Vagina (tissue), 2 donors: ENCODE measurements at places on chromosomes 4 and X.
A peak's percentile ranks its signal among the peaks of the same experiment; 100 is the strongest.

DNA sequence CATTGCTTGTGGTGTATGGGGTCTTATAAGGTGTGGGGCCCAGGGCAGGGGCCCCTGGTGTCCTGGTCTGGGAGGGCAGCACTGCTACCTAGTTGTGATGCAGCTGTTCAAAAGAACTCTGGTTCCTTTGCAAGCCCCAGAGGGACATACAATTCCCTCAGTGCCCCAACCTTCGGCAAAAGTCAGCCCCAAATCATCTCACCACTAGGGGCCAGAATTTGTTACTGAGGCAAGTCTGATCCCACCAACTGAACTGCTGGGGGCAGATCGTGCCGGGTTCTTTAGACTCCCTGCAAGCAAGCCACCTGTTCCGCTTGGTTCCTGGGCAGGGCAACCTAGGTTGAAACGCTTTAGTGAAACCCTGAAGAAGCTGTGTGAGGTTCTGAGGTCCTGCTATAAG, 180.1 kb upstream of the S100G start:
- no peaks in the 10 kb centered on the region for H3K27me3 ChIP-seq
- no peak for DNase-seq
- no peaks in the 10 kb centered on the region for H3K36me3 ChIP-seq
- H3K27ac ChIP-seq, result no peak overlapping the region
- no peak overlapping the region for H3K4me3 ChIP-seq

DNA sequence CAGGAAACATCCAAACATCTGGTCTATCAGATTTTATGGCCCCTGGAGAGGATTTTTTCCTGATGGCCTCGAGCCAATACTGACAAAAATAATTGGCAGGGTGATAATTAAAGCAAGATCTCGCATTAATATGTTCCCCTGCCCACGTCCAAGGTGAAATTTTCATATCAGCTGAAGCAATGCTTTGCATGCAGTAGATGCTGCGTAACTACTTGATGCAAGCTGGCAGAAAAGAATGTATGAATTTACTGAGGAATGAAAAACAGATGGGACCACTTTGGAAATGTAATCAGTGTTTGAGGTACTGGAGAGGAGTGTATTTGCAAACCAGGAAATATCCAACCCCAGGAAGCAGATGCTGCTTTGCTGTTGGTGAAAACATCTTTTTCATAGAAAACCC, 36.8 kb upstream of the REST start:
- H3K36me3 ChIP-seq, result no peaks in the 10 kb centered on the region
- no peak for DNase-seq
- H3K27ac ChIP-seq, result no peak overlapping the region
- no peaks in the 10 kb centered on the region for H3K27me3 ChIP-seq
- peaks cover 7% of the 10 kb centered on the region for H3K4me1 ChIP-seq

DNA sequence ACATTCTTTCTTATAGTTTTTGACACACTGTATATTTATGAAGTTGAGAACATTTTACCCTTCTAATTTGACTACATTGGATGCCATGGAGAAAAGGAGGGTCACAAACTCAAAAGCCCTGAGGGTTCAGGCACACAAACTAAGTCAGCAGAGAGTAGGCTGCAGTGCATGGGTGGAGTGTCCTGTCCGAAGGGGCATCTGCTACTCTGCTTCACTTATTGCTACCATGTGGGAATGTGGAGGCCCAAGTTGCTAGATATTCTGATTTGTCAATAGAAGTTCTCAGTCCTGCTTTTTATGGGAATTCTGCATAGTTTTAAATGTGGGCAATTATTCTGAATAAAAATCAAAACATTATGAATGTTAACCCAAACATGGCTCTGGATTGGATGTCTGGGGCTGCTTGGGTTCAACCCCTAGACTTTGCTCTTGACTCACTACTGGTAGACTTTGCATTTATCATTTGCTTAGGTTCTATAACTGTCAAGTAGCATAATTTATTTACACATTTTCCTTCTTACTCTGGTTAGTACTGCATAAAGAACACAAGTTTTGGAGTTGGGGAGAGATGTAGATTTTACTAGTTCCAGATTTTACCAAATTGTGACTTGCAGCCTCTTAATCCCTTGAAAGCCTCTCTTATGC, 255.1 kb downstream of the SPRY1 start:
- H3K27ac ChIP-seq, result peak overlapping the region; percentile 54
- no peaks in the 10 kb centered on the region for H3K27me3 ChIP-seq
- peaks cover 38% of the 10 kb centered on the region for H3K4me1 ChIP-seq
- no peak for DNase-seq
- no peaks in the 10 kb centered on the region for H3K36me3 ChIP-seq

DNA sequence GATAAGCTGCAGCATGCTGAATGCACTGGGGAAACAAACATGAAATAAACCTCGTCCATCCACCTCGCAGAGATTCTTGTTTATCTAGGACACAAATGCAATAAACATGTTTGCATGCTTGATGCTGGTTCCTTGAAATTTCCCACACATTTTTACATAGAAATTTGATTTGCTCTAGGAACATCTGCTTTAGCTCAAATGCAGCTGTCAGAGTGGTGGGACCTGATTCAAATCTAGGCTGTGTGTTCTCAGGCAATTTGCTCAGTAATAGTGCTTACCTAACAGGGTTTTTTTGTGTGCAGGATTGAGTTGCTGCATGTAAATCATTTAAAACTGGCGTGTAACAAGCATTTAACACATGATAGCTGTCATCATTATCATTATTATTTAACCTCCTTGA, 293.1 kb downstream of the QDPR start:
- H3K36me3 ChIP-seq, result no peaks in the 10 kb centered on the region
- H3K4me3 ChIP-seq, result no peak overlapping the region
- no peak overlapping the region for H3K27ac ChIP-seq
- H3K4me1 ChIP-seq, result no peaks in the 10 kb centered on the region
- H3K27me3 ChIP-seq, result no peaks in the 10 kb centered on the region

- H3K27ac ChIP-seq, result no peak within 1 kb of the TSS
- no peaks in the 10 kb centered on the region for H3K36me3 ChIP-seq
- H3K4me1 ChIP-seq, result peaks cover 31% of the 10 kb centered on the region
- DNase-seq, result no peak
These were observed at the start of gene NEUROG2 for GRCh38 chr4:112516066-112516470. NEUROG2 (minus strand) TSS chr4:112516180; CDS start chr4:112515475, 705 bp downstream.

DNA sequence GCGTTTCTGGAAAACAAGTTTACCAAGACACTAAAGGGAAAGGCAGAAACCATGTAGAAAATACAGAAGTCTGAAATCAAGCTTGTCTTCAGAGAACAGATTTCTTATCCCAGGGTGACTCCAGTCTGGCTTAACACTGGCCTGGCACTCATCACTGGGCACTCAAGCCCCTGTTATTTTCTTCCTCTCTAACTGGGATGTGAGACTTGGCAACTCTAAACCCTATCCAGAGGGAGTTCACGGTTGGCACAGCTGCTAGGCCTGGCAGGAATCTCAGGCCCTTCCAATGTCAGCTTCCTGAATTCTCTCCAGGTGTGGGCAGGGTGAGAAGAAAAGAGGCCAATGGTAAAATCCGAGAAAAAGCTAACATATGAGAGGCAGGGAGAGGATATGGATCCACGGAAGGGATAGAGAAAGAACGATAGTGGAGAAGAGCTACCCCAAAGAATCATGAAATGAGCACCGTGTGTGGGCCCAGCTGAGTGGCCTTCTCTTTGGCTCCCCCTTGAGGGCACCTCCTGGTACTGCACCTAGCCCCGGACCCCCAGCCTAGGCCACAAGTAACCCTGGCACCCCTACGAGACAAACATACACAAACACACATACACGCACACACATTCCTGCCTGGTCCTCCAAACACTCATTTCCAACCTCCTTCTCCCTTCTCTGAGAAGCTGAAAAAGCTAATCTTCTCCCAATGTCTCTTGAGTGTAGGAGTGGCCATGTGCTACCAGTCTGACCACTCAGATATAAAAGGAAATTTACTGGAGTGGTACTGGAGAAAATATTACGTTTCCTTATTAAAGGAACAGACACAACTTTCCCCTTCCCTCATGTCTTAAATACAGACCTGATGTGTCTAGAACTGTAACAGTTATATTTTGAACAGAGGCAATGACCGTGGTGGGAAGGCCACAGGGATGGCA, 16.6 kb upstream of the PTCHD1 start:
- no peaks in the 10 kb centered on the region for H3K36me3 ChIP-seq
- H3K27me3 ChIP-seq, result no peaks in the 10 kb centered on the region
- H3K4me1 ChIP-seq, result no peaks in the 10 kb centered on the region
- DNase-seq, result no peak
- H3K4me3 ChIP-seq, result no peak overlapping the region
- no peak overlapping the region for H3K27ac ChIP-seq

DNA sequence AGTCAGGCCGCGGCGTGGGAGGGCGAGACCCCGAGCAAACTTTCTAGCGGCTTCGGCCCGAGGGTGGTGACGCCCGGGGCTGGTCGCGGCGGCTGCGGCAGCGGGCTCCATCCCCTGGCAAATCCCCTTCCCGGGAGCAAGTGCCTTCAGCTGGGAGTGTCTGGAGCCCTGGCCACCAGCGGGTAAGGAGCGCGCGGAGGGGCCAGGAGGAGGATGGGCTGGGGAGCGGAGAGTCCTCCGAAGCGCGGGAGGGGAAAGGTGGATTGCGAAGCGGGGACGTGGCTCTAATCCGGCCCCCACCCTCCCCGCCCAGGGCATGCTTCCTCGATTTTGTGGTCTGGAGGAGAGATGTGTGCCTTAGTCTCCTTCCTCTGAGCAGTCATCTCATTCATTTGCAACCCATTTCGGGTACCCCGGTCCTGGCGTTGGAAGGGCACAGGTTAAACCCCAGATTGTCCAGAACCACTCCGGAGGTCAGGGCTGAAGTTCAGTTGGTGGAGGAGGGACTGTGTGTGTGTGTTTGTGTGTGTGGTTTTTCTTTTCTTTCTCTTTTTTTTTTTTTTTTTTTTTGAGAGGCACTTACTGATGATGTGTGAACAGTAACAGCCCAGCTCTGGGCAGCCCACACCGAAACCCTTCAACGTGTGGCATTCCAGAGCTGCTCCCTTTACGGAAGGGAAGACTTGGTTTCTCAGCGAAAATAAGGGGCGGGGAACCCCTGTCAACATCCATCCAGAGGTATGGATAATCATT, 516 bp downstream of the SGMS2 start:
- peak overlapping the region; percentile 94 for H3K4me3 ChIP-seq
- DNase-seq, result no peak
- H3K4me1 ChIP-seq, result peaks cover 30% of the 10 kb centered on the region
- no peaks in the 10 kb centered on the region for H3K36me3 ChIP-seq
- no peaks in the 10 kb centered on the region for H3K27me3 ChIP-seq
- peak overlapping the region; percentile 94 for H3K27ac ChIP-seq

- H3K4me3 ChIP-seq, result no peak overlapping the region
- H3K27me3 ChIP-seq, result no peaks in the 10 kb centered on the region
- peaks cover 4% of the 10 kb centered on the region for H3K36me3 ChIP-seq
- no peak for DNase-seq
- no peak overlapping the region for H3K27ac ChIP-seq
- H3K4me1 ChIP-seq, result no peaks in the 10 kb centered on the region
These were observed 17.6 kb downstream of the SYAP1 start for GRCh38 chrX:16737024-16737423.

GRCh38 chrX:47179221-47179927, 14.3 kb upstream of the UBA1 start:
- no peak overlapping the region for H3K27ac ChIP-seq
- H3K4me3 ChIP-seq, result no peak overlapping the region
- H3K27me3 ChIP-seq, result no peaks in the 10 kb centered on the region
- DNase-seq, result no peak

DNA sequence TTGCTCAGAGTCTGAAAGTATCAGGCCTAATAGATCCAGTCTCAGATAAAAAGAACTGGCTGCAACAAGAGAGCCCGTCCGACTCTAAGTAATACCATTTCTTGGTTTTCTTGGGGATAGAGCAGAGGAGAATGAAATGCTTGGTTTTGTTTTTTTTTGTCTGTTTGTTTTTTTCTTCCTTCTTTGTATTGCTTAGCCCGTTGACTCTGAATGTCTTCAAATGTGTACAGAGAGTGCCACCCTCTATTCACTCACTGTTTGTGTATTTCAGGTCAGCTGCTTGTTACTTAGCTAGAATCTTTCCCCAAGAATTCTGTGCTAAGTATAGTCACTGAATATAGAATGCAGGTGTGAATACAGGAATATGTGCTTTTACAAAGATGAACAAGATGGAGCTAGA, 5.7 kb upstream of the TMEM156 start:
- no peak overlapping the region for H3K4me3 ChIP-seq
- no peaks in the 10 kb centered on the region for H3K27me3 ChIP-seq
- DNase-seq, result no peak
- H3K27ac ChIP-seq, result no peak overlapping the region
- H3K4me1 ChIP-seq, result peaks cover under 1% of the 10 kb centered on the region

- no peak for DNase-seq
- no peaks in the 10 kb centered on the region for H3K4me1 ChIP-seq
- no peak overlapping the region for H3K27ac ChIP-seq
- no peaks in the 10 kb centered on the region for H3K36me3 ChIP-seq
These were observed 10.2 kb upstream of the STK32B start for GRCh38 chr4:5040856-5041620.

DNA sequence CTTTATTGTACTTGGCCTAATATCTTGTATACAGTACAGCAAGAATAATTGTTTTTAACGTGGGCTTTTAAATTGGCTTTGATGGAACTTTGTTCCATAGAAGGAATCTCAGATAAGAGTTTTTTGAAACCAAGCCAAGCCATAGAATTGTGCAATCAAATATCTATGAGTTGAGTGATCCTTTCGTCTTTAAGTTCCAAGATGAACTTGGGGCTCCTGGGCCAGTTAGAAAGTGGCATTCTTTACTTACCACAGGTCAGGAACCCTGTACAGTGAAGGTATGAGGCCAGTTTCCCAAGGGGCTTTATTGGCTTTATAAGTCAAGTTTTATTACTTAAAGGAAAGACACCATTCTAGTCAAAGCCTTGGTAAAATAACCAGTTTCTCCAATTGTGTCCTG, 2104.2 kb downstream of the PCDH7 start:
- H3K4me3 ChIP-seq, result no peak overlapping the region
- no peaks in the 10 kb centered on the region for H3K27me3 ChIP-seq
- no peaks in the 10 kb centered on the region for H3K4me1 ChIP-seq
- no peak for DNase-seq

DNA sequence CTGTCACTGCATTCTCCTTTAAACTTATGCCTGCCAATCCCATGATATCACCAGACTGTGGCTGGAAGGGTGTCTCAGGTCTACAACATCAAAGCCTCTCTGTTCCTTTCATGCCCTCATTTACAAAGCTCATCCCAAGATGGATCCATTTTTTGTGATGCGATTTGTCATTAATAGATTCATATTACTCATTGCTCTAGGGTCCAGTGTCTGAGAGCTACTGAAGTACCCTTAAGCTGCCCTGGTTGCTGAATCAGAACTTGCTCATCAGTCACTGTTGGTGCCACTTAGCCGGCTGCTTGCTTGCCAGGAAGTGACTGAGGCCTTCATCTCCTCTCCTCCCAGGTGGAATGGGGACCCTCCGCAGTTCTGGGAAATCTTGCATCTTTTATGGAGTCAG, 395.5 kb upstream of the BOD1L1 start:
- no peak for DNase-seq
- no peaks in the 10 kb centered on the region for H3K36me3 ChIP-seq
- no peaks in the 10 kb centered on the region for H3K27me3 ChIP-seq
- H3K4me3 ChIP-seq, result no peak overlapping the region

GRCh38 chrX:124300405-124300804, 32.1 kb upstream of the TEX13D start:
- no peak overlapping the region for H3K4me3 ChIP-seq
- H3K27me3 ChIP-seq, result no peaks in the 10 kb centered on the region
- no peak for DNase-seq
- no peaks in the 10 kb centered on the region for H3K4me1 ChIP-seq
- H3K36me3 ChIP-seq, result no peaks in the 10 kb centered on the region
- H3K27ac ChIP-seq, result no peak overlapping the region
